ENCODE measurements at places on chromosomes 5 and 9. TPM values are rescaled to one million over a fixed set of nuclear protein-coding genes. Genes with fewer than 3 reads are reported as not detected.

GRCh38 chr5:103561685-103562452 is 720 bp downstream of the NUDT12 start:
- H3K36me3 ChIP-seq: no peaks in the 10 kb centered on the region
- no peak for DNase-seq
- H3K4me3 ChIP-seq: peak overlapping the region; percentile 63
- H3K4me1 ChIP-seq: peaks cover 20% of the 10 kb centered on the region

DNA sequence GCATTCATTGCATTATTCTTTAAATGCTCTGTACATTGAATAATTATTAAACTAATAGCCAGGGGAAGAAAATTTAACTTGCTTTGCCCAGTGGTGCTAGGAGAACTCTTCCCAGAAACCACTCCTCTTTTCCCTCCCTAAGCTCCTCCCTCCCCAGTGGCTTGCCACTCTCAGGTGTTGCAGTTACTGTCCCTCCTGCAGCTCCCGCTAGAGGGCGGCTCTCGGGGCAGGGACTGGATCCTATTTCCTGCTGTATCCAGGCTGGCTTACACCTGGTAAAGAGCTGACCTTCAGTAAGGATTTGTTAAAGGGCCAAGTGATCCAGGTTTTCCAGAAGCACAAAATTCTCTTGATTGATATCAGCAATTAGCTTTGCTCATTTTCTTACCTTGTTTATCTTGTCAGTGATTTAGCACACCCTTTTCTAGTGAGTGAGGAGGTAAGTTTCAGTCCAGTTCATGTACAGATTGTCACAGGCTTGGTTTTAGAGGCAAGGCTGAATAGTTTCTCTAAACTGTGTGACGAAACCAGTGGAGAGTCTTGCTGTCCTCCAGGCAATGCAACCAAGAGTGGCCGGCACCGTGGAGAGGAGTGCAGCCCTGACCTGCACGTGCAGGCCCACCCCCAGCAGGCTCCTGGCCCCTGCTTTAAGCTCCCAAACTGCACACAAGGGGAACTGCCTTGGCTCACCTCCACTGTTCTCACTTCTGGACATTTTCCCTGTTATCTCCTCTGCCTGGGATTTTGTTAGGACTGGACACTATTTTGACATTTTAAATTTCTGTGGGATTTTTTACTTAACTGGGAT is 423.8 kb downstream of the SPOCK1 start:
- peak overlapping the region; percentile 20 for H3K27ac ChIP-seq
- no peaks in the 10 kb centered on the region for H3K27me3 ChIP-seq
- no peaks in the 10 kb centered on the region for H3K36me3 ChIP-seq
- peaks cover 30% of the 10 kb centered on the region for H3K4me1 ChIP-seq

- H3K27ac ChIP-seq: no peak within 1 kb of the TSS
- H3K4me3 ChIP-seq: no peak within 1 kb of the TSS
- H3K4me1 ChIP-seq: no peaks in the 10 kb centered on the region
Measured at GRCh38 chr5:132657676-132658380, at the start of gene IL13. TSS of gene IL13 (plus strand) at chr5:132658173. CDS start at chr5:132658187, 14 bp downstream.

KCNV2 gene
- total RNA-seq: not detected

- no peak overlapping the region for H3K4me3 ChIP-seq
- H3K27me3 ChIP-seq: no peaks in the 10 kb centered on the region
- no peaks in the 10 kb centered on the region for H3K36me3 ChIP-seq
Measured at GRCh38 chr9:90141723-90142122, 500.9 kb downstream of the DIRAS2 start.

- H3K27ac ChIP-seq: no peak overlapping the region
- no peaks in the 10 kb centered on the region for H3K4me1 ChIP-seq
- no peaks in the 10 kb centered on the region for H3K27me3 ChIP-seq
- DNase-seq: no peak
Measured at GRCh38 chr9:70060883-70061507, 17.3 kb downstream of the MAMDC2 start.

GRCh38 chr5:171342362-171343111 is 33.5 kb downstream of the TLX3 start:
- H3K27ac ChIP-seq: no peak overlapping the region
- no peak overlapping the region for H3K4me3 ChIP-seq
- H3K27me3 ChIP-seq: peaks cover 7% of the 10 kb centered on the region
- no peaks in the 10 kb centered on the region for H3K4me1 ChIP-seq

- H3K4me1 ChIP-seq: peaks cover 58% of the 10 kb centered on the region
- DNase-seq: no peak
- H3K27me3 ChIP-seq: no peaks in the 10 kb centered on the region
- H3K36me3 ChIP-seq: peaks cover 3% of the 10 kb centered on the region
Measured at GRCh38 chr9:87599901-87600610, 102.4 kb downstream of the DAPK1 start.

DNA sequence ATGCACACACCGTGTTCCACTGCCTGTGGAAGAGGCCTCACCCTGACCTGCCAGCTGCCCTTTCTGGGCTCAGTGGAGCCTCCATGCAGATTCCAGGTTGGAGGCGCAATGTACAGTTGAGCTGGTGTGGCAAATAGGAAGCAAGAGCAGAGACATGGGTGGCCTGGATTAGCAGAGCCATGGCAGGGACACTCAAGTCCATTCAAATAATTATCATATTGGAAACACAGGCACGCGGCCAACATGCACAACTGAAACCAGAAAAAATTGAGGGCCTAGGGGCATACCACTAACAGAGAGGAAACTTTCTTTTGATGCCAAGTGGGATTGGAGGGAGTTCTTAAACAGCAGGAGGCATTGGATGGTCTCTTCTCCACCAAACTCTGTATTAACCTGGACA is 35.8 kb downstream of the OTULINL start:
- no peaks in the 10 kb centered on the region for H3K27me3 ChIP-seq
- no peak overlapping the region for H3K4me3 ChIP-seq
- H3K36me3 ChIP-seq: no peaks in the 10 kb centered on the region
- DNase-seq: no peak
- H3K27ac ChIP-seq: no peak overlapping the region
- no peaks in the 10 kb centered on the region for H3K4me1 ChIP-seq

ENTPD2 gene
- 1.8 TPM for total RNA-seq

DNA sequence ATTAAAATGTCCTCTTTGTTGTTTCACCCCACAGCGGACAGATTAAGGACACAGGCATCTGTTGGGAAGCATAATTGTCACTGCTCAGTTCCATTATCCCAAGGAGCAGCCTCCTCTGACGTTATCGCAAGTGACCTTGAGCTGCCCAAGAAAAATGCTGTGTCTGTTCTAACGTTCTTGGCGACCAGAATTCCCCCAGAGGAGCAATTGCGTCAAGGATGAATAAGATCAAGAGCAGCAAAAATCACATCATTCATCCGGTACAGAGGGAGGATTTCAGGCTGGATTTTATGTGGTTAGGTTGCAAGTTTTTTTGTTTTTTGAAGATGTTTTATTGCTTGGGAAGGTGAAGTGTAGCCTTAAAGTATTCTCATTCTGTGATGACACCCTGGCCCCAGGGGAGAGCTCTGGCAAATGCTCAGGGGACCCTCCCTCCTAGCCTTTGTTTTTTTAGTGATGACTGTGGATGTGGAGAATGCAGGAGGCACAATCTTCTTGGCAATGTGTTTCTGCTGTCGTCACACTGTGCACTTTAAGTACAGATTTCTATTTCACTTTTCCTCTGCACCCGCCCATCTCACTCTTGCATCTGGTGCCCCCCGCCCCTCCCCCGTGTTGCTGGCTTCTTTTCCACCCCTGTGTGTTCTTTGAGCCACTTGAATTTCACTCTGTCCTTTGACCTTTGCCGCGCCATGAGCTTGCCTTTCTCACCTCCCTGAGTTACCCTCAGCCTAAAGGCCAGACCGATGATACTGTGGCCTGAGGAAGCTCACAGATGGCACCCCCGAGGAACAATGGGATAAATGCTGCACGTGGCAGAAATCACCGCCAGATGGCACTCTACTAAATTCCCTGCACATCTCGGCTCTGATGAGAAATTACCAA is 308.5 kb downstream of the RAB3C start:
- peak; percentile 74 for DNase-seq
- no peaks in the 10 kb centered on the region for H3K36me3 ChIP-seq

DNA sequence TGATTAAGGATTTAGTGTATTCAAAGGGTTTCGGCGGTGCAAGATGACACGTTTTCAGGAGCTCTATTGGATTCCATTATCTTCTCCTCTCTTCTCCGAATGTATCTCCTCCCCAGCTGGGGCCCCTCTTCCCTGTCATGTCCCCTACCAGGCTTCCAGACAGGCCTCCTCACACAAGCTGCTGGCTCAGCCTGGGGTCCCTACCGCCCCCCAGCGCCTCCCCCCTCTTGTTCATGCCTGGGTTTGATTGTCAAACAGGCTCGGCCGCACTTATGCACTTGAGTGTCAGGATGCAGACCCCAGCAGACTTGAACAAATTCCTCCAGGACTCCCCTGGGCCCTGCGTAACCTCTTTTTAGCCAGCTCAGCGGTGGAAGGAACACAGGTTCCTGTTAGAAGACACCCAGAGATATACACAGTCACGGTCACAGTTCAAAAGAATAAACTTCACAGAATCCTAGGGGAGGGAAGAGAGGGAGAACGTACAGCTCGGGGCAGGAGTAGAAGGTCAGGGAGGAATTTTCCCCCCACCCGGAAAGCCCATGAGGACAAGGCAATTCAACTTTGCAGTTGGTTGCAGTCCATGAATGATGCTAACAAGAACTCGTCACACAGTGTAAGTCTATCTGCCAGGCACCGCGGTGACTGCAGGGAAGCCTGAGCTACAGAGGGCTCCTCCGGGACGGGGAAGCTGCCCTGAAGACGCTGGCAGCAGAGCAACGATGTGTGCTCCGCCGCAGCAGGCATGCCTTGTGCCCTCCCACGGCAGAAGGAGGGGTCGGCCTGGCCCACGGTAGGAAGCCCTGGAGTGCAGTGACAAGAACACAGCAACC is 560.0 kb downstream of the BNC2 start:
- no peaks in the 10 kb centered on the region for H3K36me3 ChIP-seq
- no peak overlapping the region for H3K27ac ChIP-seq
- H3K4me3 ChIP-seq: no peak overlapping the region
- DNase-seq: no peak
- no peaks in the 10 kb centered on the region for H3K27me3 ChIP-seq

MED27 gene
- total RNA-seq: 3.2 TPM

DNA sequence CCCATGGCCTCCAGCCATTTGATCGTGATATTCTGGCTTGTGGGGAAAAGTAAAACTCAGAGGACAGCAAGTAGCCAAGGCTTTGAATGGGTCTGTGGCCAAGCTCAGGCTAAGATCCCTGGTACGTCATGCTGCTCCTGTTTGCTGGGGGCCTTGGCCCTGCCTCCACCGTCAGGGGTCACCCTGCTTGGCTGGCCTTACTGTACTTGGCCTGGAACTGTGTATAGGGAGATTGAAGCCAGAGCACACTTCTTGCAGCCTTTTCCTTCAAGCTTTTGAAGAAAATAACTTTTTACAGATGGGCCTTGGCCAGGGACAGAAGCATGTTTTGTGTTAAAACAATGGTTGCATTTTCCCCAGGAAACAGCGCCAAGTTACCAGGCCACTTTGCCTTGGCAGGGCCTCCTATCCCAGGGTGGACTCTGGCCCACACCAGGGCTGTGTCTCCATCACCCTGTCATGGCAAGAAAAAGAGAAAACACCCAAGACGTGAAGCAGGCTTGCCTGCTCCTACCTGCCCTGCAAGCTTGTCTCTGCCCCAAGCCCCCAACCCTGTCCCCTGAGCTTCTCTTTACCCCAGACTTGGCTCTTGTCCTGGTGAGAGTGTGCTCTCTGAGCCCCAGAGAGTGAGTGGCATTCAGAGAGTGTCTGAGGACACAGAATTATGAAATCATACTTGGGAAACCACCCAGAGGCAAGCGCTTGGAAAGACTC is 286.9 kb downstream of the GADD45G start:
- no peak for DNase-seq
- H3K27me3 ChIP-seq: no peaks in the 10 kb centered on the region
- no peak overlapping the region for H3K4me3 ChIP-seq
- peak overlapping the region; percentile 42 for H3K27ac ChIP-seq

ZBTB6 gene
- 3.5 TPM for total RNA-seq

GRCh38 chr9:117827456-117827855 is 123.3 kb downstream of the TLR4 start:
- no peak overlapping the region for H3K4me3 ChIP-seq
- H3K27ac ChIP-seq: no peak overlapping the region
- no peaks in the 10 kb centered on the region for H3K4me1 ChIP-seq
- no peaks in the 10 kb centered on the region for H3K36me3 ChIP-seq
- no peaks in the 10 kb centered on the region for H3K27me3 ChIP-seq
- no peak for DNase-seq

AGXT2 gene
- total RNA-seq: not detected

GRCh38 chr9:128771094-128771721 is 519 bp downstream of the ZER1 start:
- no peak for DNase-seq
- H3K36me3 ChIP-seq: no peaks in the 10 kb centered on the region
- peak overlapping the region; percentile 87 for H3K4me3 ChIP-seq
- no peaks in the 10 kb centered on the region for H3K27me3 ChIP-seq
- H3K4me1 ChIP-seq: peaks cover 6% of the 10 kb centered on the region

CTNNAL1 gene
- 19.1 TPM for total RNA-seq

- no peaks in the 10 kb centered on the region for H3K27me3 ChIP-seq
- H3K4me1 ChIP-seq: no peaks in the 10 kb centered on the region
- DNase-seq: no peak
Measured at GRCh38 chr5:35754481-35754880, 102.2 kb upstream of the IL7R start.

GRCh38 chr9:92808726-92809451 is 44.3 kb upstream of the BICD2 start:
- H3K4me1 ChIP-seq: peaks cover 13% of the 10 kb centered on the region
- no peak overlapping the region for H3K27ac ChIP-seq
- H3K4me3 ChIP-seq: peak overlapping the region; percentile 39
- peak; percentile 51 for DNase-seq
- no peaks in the 10 kb centered on the region for H3K36me3 ChIP-seq

DNA sequence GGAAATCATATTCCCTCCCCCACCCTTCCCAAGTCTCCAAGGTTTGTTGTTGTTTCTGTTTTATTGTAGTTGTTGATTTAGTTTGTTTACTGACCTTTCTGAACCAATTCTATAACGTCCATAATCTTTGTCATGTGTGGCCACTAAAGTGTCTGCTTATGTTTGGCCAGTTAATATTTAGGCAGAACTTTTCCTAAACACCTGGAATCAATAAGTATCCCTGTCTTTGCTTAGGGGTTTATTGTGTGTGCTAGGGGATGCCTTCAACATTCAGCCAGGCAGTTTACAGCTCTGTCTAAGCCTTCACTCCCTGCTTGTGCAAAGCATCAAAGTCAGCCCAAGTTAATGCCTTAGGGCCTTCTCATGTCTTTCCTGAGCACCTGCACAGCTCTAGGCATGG is 16.9 kb upstream of the LECT2 start:
- no peaks in the 10 kb centered on the region for H3K27me3 ChIP-seq
- no peak overlapping the region for H3K4me3 ChIP-seq
- DNase-seq: no peak
- no peaks in the 10 kb centered on the region for H3K4me1 ChIP-seq
- no peaks in the 10 kb centered on the region for H3K36me3 ChIP-seq

DNA sequence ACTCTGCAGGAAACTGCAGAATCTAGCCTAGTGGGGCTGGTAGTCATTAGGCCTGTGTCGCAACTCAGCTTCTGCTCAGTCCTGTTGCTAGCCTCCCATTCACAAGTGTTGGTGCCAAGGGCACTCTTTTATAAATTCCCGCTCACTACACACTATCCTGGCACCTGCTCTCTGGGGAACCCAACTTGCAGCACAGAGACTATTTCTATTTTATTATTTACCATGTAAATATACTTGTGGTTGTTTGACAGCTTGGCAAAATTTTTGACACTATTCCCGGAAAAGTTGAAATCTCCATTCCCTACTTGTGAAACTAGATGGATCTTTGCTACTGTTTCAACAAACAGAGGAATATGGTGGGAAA is 20.4 kb upstream of the SMC2 start:
- peak; percentile 47 for DNase-seq
- H3K4me1 ChIP-seq: no peaks in the 10 kb centered on the region
- no peaks in the 10 kb centered on the region for H3K36me3 ChIP-seq
- H3K27me3 ChIP-seq: no peaks in the 10 kb centered on the region
- no peak overlapping the region for H3K4me3 ChIP-seq
- H3K27ac ChIP-seq: no peak overlapping the region

CCL21 gene
- 10.0 TPM for total RNA-seq

Data from pancreas (tissue), 10 donors.